Aortic smooth muscle cell (primary cell): ENCODE measurements at places on chromosomes 2 and 18. TPM values are rescaled to one million over a fixed set of nuclear protein-coding genes. Genes with fewer than 3 reads are reported as not detected.

TMEM37 gene
- total RNA-seq, result 0.13 TPM in 1 of 2 replicates, not detected in the other

PXDN gene
- total RNA-seq, result 110 and 154 TPM in 2 replicates

UPP2 gene
- total RNA-seq, result not detected in 2 replicates

OSGEPL1 gene
- total RNA-seq, result 6.0 and 7.3 TPM in 2 replicates

FBXO48 gene
- 0.19 and 0.26 TPM in 2 replicates for total RNA-seq

SPC25 gene
- total RNA-seq, result 3.9 and 5.7 TPM in 2 replicates

MFSD6 gene
- 12.2 and 19.0 TPM in 2 replicates for total RNA-seq

ANKRD30B gene
- total RNA-seq, result not detected in 2 replicates
